ENCODE measurements at places on chromosomes 11 and 22.

DNA sequence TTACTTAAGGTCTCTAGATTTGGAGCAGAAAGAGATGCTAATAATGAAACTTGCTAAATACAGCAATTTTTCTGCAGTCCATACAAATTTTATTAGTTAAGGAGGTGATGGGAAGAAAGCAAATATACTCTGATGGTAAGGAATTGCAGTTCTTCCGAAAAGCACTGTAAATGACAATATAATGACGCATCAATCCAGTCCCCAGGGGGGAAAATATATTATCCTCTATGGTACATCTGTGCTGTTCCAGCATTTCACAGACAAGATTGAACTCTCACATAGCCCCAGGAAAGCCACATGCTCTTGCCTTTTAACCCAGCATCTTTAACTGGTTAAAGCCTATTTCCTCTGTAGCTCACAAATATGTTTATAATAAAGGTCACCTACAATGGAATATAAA lies 416.6 kb upstream of the CCDC90B start:
- DNase-seq, result no peak

DNA sequence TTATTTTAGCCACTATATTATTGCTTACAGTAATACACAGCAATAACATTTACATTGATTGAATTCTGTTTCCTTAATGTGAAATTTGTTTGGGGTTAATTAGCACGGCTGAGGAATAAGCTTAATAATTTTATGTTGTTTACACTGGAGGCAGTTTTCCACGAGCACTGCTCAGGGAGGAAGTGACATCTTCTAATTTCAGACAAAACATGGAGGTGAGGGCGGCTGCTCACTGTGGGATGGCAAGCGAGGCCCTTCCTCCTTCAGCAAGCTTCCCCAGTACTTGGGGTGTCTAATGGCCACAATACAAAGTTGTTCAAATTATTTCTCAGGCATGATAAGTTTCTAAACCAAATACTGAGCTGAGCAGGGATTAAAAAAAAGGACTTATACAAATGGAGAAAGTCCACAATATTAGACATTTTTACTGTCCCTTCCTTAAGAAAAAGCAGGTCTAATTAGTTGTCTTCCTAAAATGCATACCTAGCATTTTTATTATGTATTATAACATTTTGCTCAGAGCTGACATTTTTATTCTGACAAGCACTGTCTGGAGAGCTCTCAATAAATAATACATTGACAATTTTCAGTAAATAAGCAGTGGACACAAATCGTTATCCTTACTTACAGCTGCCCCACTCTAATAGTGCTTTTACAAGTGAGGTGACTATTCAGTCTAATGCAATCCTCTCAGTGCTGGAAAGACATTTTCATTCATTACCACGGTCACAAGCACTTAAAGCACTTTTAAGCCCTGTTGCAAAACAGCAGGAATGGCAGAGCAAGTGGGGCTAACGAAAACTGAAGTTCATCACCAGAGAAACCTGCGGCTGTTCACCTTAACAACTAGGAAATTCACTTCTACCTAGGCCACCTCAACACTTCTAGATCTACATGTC lies 56.2 kb downstream of the SOX6 start:
- no peak for DNase-seq

GRCh38 chr22:40423882-40424640 lies 53.7 kb downstream of the SGSM3 start:
- no peak for DNase-seq

DNA sequence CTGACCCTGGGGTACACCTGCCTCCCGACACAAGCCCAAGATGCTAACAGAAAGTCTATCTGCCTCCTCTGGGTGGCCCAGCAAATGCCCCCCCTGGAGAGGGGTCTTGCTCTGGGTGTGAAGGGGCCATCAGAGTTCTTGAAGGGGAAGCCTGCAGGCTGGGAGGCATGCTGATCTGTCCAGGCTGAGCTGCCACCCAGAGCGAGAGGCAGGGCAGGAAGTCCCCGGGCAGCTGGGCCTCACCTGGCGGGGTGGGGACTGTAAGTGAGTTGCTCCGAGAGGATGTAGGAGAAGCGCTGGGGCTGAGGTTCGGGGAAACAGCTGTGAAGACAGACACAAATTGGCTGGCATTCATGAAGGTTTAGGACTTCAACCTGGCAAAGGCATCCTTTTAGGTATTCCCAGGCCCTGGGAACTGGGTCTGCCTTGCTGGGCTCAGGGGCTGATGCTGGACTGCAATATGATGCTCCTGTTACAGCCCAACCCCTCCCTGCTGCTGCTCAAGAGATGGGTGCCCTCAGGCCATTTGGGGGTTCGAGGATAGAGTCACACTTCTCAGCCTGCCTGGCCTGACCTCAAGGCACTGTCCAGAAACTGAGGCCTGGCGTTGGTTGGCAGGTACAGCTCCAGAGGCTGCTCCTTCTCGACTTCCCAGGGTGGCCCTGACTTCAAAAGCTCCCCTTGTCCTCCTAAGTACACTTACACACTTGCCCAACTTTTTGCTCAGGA lies 60.2 kb upstream of the LYVE1 start:
- DNase-seq, result no peak

DNA sequence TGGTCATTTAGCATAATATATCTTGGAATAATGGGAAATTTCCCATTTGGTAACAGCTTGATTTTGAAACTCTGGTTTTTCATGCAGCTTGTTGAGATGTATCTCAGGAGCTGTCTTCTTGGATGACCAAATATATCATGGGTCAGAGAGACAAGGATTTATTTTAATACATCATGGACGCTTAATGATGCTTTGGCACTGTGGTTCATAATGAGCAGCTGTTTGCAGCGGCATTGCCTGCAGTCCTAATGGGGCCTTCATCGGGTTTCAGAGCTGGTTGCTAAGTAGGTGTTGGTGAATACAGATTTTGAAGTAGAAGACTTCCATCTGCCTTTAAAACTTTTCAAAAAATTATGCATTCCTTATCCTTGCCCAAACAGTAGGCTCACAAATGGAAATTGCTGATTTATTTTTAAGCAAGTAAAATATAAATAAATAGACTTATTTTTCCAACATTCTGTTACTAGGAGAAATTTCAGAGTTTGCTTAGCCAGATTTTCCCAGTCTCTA lies 389.5 kb upstream of the FAT3 start:
- no peak for DNase-seq

Measured in glomerular endothelial cell (primary cell).